ENCODE measurements at places on chromosomes 11 and 22.
A peak's percentile ranks its signal among the peaks of the same experiment; 100 is the strongest.

DNA sequence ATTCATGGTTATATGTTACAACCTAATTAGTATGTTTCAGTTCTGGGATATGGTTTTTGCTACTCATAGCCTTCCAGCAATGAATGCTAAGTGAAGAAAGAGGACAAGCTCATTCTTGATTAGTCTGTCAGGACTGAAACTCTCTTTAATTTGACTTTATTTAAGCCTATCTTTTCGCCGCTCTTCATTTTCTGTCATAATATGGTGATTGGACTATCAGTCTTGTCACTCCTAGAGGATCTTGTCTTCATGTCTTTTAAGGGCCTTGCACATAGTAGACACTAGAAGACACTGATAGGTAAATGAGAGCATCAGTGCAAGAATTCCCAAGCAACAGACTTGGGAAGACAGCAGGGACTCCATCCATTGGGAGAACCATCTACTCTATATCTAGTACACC, 18.9 kb upstream of the MTCH2 start:
- DNase-seq = no peak

- DNase-seq = peak; percentile 84
Measured at GRCh38 chr11:10459029-10459970, 4.2 kb downstream of the AMPD3 start.

DNA sequence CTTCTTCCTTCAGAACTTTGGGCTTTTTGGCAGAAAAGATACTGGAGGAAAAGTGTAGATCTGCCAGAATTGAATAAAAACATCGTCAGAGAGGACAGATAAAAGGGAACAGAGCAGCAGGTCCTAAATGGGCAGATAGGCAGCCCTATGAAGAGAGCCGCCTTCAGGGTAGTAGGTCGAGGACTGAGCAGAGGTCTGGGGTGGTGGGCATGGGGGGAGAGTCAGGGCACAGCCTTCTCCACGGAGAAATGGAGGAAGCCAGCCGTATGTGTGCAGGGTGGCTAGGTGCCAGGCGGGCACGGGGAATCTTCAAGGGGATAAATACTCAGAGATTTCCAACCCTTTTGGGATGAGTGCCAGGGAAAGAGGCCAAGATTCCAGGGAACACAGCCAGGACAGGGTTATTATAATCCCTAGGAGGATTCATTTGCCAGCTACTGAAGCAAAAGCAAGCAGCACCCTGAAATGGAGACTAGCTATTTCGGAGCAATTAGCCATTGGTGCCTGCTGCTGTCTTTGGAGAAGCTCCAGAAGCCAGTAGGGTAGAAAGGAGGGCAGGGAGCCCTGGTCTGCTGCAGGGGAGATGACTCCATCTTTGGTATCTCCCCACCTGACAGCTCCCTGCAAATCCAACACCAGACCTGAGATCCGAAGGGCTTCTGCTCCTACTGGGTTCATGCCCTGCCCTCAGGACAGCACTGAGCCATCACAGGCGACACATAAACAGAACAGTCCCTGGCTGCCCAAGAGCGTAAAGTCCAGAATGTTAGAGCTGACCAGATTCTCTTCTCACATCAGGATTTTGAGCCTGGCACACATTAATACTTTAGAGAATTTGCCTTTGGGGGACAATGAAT, 174.5 kb upstream of the NTM start:
- DNase-seq = no peak

DNA sequence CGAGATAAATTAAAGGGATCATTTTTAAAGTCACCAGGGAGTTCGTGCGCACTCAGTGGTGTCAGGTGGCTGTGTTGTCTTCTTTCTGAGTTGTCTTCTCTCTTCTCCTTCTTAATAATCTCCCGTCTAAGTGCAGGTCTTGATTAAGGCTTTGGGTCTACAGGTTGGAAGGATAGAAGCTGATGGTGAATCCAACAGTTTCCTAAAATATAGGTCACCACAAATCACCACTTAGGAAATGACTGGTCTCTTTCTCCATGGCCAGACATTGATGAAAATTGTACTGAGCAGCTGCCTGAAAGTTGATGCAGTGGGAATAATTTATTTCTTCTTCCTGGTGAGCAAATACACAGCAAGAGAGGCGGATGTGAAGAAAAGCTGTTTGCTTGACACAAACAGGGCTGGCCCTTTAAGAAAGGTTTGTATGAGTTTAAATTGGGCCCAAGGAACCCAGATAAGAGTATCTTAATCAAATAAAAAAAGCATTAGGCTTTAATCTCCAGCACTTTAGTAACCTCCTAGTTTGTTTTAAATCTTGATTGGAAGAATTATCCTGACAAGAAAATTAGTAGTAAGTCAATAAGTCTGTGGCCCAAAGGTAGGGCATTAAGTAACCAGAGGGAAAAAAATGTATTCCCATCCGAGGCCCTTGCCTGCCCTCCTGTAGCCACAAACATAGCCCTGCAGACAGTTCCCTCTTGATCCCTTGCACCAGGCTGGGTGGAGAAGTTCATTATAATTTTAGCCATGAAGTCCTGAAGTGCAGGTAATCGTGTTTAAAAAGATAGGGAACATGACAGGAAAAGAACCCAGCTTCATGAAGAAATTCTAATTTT, 245.8 kb downstream of the KIRREL3 start:
- DNase-seq = no peak

- no peak for DNase-seq
Measured at GRCh38 chr22:45868571-45869339, 108.2 kb downstream of the WNT7B start.

DNA sequence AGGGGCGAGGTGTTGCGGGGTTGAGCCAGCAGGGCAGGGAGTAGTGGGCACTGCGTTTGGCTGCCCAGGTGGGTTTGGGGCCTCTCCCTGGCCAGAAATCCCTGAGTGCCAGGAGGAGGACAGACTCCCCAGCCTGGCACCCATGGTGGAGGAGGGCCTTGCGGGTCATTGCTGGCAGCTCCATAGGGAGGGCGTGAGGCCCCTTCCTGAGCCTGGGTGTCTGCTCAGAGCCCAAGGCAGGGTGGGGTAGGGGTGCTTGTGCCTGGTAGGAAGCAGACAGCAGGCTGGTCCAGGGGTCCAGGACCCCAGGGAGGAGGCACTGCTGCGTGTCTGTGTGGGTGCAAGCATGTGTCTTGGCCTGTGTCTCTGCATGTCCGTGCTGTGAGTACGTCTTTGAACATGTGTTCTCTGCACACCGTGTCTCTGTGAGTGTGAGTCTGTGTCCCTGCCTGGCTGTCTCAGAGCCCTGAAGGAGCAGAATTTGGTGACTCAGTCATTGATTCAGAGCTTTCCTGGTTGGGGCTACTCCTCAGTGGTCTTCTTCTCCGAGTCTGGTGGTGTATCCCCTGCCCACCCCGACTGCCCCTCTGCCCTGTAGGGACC, 3.9 kb downstream of the TSPAN4 start:
- DNase-seq = no peak

GRCh38 chr11:100878474-100878873, 191.4 kb downstream of the ARHGAP42 start:
- no peak for DNase-seq

- DNase-seq = no peak
Measured at GRCh38 chr11:66159324-66159984, 89.4 kb downstream of the PACS1 start.

DNA sequence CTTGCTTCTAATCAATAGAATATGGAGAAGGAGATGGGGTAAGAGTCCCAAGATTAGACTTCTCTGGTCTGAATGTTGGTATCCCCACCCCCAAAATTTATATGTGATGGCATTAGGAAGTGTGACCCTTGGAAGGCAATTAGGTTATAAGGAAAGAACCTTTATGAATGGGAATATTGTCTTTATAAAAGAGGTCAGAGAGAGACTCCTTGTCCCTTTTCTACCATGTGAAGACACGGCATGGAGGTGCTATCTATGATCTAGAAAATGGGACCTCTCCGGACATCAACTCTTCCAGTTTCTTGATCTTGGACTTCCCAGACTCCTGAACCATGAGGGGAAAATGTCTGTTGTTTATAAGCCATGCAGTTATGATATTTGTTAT, 37.9 kb upstream of the FJX1 start:
- no peak for DNase-seq

DNA sequence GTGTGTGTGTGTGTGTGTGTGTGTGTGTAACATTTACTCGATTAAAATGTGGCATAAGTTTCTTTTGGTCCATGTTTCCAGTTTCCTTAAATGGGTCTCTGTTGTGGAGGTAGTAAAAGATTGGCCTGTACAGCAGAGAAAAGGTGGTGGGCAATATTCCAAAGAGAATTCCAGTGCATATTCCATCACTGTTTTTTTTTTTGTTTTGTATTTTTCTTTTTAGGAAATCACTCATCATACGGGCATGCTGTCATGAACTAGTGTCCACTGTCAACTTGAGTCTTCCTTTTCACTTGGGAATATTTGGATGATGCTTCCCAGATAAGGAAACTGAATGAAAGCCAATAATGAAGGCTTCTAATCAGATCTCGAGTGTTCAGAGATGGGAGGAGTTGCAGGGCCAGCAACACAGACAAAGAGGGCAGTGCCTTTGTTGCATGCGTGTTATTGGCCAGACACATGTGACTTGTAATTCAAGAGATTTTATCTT, 95.2 kb upstream of the PDGFD start:
- no peak for DNase-seq

DNA sequence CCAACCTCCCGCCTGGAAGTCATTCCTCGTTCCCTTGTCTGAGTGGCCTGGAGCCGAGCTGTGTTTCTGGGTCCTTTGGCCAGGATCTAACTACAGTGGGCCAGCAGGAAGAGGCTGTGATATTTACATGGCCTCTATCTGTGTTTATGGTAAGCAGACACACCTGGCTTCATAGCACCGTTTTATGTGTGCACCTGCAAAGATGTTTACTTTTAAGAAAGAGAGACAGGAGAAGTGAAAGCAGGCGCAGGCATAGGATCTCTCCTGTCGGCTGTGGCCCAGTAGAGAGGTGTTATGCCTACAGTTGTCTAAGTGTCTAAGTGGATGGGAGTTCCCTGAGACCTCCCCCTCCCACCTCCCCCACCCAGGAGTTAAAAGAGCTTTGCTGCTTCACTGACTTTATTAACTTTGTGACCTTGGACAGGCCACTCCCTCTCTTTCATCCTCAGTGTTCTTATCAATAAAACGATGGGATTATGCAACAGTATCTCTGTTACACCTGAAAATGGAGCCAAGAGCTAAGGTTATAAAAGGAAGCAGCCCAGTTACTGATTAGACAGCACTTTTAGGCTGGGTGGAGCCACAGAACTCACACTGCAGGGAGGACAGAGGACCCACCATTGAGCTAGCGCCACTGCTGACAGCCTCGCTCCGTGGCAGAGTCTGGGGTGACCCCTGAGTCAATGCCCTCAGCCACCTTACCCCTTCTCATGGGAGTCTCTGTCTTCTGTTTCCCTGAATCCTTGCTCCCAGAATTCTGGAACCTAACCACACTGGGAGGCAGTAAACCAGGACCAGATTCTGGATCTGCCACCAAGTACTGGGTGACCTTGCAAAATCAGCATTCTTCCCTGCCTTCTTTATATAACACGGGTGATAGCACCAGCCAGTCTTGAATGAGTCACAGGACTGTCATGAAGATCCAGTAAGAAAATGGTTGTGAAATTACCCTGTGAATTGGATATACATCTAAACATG, 22.0 kb downstream of the ST14 start:
- no peak for DNase-seq

DNA sequence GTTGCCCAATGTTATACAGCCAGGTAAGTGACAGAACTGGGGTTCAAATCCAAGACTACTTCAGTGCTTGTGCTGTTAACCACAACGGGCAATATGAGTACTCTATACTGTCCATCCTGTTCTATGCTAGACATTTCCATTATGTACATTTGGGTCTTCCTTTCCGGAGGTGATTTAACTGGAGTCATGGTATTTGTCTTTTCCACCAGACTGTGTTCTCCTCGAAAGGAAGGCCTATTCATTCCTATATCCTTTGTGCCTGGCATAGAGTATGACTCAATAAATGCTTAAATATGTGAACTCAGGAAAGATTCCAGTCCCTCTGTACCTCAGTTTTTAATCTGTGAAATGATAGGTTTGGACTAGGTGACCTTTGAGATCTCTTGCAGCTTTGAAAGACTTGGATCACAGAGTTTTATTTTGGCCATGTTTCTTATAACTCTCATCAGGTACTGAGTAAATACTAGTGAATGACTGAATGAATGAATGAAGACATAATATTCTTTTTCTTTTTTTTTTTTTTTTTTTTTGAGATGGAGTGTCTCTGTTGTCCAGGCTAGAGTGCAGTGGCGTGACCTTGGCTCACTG, 6.6 kb downstream of the RNF121 start:
- no peak for DNase-seq

- no peak for DNase-seq
Measured at GRCh38 chr11:115238086-115238485, 266.1 kb downstream of the CADM1 start.

DNA sequence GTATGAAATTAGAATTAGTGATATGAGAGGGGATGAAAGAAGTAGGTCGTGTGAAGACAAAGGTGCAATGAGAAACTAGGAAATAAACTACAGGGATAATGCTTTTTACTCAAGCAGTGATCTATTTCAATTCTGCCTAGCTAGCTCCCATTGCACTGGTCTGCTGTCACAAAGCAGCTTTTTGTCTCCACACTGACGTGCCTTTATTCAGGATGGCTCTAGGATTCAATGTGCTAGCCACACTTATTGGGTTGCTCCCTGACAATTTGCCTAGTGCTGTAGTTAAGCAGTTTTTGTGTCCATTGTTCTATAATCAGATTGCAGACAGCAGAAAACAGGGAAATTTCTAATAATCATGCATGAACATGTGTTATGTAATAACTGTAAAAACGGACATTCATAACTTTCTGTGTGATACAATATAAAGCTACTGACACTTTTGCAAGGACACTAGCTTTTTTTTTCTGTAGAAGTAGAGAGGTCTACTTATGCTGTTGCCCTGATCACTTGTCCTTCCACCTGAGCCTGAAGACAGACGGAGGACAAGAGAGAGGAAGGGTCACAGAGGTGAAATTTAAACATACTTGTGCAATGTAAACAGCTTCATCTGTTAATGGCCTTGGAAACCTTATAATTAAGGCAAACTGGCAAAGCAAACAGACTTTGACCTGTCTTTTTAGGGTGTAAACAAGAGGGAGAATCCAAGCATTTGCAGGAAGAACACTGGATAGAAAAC, 269.6 kb downstream of the LRRC4C start:
- DNase-seq = no peak

- no peak for DNase-seq
Measured at GRCh38 chr11:103581760-103582159, 454.7 kb upstream of the DDI1 start.

- DNase-seq = no peak
Measured at GRCh38 chr11:119916568-119916967, 187.6 kb upstream of the NECTIN1 start.

- no peak for DNase-seq
Measured at GRCh38 chr11:12066799-12067508, 43.4 kb upstream of the MICAL2 start.

DNA sequence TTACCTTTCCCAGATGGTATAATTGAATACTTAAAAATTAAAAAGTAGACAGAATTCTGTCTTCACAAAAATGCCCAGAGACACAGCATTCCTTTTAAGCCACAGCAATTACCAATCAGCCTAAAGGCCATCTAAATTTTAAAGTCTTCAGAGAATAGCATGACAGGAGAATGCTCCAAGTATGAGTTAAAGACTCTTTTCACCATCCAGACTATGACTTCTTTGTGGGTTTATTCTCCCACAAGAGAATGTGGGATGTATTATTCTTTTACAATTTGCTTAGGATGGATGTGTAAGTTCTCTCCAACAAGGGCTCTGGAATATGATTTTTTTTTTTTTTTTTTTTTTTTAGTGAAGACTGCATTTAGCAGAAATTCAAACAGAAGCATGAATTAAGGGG, 249.9 kb downstream of the TTC28 start:
- no peak for DNase-seq

- DNase-seq = no peak
Measured at GRCh38 chr22:46545086-46545792, 7.8 kb upstream of the CELSR1 start.
